ENCODE measurements at places on chromosomes 4 and X.
A peak's percentile ranks its signal among the peaks of the same experiment; 100 is the strongest.

DNA sequence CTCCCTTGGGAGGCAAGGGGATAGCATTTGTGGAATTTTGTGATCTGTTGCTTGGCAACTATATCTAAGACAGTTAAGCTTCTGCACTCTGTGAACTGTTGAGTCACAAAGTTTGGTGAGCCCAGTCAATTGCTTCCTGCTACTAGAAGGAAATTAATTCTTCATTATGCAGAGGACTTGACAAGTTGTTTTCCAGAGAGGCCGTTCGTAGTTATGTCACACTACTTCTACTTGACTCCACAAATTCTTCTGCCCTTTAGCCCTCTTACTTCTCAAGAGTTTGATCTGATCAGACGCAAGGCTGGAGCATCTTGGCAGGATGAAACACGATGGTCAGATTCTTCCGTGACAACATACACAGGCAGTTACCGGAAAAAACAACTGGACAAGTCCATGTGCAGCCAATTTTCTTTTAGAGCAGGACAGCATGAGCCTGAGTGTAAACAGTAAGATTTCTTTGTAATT is at the start of gene C4orf51:
Gene C4orf51 (plus strand): TSS at position 156 of the 465 bp plus-strand sequence. CDS start 58 bp downstream, at position 214.
- peak; percentile 49 for DNase-seq

DNA sequence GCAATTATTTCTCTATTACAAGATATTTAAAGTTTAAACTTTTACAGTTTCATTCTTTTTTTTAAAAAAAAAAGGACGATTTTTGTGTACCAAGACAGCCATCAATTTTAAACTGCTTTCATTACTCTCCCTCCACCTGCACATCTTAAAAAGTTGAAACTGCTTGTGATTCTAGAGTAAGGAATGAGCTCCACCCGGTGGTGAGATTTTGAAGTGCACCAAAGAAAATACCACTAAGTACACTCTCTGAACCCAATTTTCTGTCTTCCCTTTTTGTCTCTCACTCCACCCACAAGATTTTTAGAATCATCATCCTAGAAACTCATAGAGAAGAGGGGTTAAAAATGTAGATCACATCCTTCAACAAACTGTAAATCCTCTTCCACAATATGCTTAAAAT is 91.3 kb upstream of the WDR44 start:
- DNase-seq = peak; percentile 17

- no peak for DNase-seq
Measured at GRCh38 chr4:41185614-41186592, 28.4 kb downstream of the APBB2 start.

- no peak for DNase-seq
Measured at GRCh38 chr4:65893957-65894755, 223.9 kb upstream of the EPHA5 start.

GRCh38 chr4:16916719-16917337 is 18.4 kb upstream of the LDB2 start:
- no peak for DNase-seq

- no peak for DNase-seq
Measured at GRCh38 chr4:74292111-74292870, 16.0 kb upstream of the EPGN start.

GRCh38 chrX:25277574-25277973 is 261.8 kb upstream of the ARX start:
- DNase-seq = no peak

GRCh38 chr4:67151376-67152343 is 393.6 kb downstream of the CENPC start:
- DNase-seq = no peak

GRCh38 chrX:154761977-154762536 is 607 bp upstream of the DKC1 start:
- DNase-seq = no peak

- no peak for DNase-seq
Measured at GRCh38 chr4:173860094-173860493, 330.1 kb upstream of the HAND2 start.

DNA sequence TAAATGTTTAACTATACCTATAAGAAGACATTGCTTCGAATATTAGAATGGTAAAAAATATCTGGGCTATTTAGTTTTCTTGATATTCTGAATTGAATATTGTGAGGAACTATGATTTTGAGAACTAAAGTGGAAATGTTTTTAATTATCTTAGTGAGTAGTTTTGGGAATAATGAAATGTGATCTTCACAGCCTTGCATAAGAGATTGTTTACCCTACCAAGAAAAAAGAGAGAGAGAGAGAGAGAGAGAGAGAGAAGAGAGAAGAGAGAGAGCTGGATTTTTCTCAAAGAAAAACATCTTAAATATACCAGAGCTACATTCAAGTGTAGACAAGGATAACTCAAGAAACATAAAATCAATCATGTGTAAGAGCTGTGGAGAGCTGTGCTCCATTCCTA is 148.7 kb upstream of the MAD2L1 start:
- no peak for DNase-seq

GRCh38 chr4:174437749-174438148 is 84.5 kb downstream of the HPGD start:
- no peak for DNase-seq

- no peak for DNase-seq
Measured at GRCh38 chr4:139142980-139143379, 34.0 kb downstream of the ELF2 start.

- no peak for DNase-seq
Measured at GRCh38 chr4:85298037-85298436, 176.9 kb upstream of the ARHGAP24 start.

DNA sequence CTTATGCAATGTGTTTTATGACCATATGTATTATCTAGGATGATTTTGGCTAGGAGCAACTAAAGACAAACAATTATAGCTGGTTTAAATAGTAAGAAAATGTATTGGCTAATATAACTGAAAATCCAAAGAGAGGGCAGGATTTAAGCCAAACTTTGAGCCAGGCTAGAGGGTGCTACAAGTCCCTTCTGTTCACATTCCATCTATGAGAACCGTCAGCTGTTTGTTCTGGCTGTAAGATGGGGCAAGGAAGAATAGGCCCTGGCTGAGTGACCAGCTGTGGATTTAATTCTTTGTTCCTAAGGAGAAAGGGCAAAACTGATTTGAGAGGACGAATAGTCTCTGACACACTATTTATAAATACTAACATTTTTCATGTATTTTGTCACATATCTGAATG is 79.2 kb upstream of the UGT8 start:
- no peak for DNase-seq

- no peak for DNase-seq
Measured at GRCh38 chr4:94635177-94635576, 122.6 kb upstream of the BMPR1B start.

DNA sequence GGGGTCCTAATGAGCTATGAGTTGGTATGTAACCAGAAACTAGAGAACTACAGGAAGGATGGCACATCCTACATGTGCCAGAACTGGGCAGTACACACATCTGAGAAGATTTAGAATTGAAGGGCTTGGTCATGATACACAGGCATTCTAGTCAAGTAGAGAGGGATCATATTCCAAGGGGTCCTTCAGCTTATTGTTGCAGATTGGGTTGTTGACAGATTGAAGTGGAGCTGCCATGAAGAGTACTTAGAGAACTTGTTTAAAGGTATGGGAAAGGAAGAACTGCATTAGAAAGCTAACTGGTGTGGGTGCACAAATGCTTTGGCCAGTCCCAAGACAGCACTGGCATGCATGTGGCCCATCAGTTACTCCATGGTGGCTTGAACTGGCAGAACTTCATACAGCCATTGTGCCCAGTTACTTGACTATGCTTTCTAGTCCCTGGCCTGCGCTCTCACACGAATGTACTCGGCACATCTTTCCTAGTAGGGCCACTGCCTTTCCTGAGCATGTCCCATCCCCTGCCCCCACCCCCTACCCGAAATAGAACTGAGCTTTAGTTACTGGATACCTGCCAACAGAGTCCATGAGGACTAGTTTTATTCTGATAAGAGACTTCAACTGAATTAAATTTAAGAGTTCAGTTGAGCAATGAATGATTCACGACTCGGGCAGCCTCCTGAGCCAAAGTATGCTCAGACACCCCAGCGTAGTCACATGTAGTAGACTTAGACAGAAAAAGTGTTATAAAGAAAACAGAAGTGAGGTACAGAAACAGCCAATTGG is 64.0 kb downstream of the CCNG2 start:
- DNase-seq = peak; percentile 13

DNA sequence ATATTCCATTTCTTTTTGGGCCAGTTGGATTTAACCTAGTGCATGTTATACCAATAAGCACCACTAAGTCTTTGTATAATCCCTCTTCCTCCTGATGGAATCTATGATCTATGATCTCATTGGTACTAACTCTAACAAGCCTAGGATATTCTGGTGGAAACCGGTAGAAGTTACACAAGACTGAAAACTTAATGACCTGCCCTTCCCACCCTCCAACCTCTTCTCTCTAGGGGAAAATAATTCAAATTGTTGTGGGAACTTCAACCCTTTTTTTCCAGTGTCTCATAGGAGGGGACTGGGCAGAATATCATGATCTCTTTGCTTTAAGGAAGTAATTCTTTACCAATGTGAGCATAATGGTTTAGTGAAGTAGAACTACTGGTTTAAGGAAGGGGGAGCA is 289.5 kb upstream of the BOD1L1 start:
- no peak for DNase-seq

Measured in hepatic stellate cell (primary cell).